Stimulated activated CD8-positive, alpha-beta memory T cell treated with anti-CD3 and anti-CD28 coated beads, Interleukin-15, amount 100 ng/mL, for 1 hour (primary cell): ENCODE measurements at places on chromosomes 1 and 21.

- DNase-seq: no peak
These were observed 35.5 kb downstream of the ITGB3BP start for GRCh38 chr1:63487336-63488065.

DNA sequence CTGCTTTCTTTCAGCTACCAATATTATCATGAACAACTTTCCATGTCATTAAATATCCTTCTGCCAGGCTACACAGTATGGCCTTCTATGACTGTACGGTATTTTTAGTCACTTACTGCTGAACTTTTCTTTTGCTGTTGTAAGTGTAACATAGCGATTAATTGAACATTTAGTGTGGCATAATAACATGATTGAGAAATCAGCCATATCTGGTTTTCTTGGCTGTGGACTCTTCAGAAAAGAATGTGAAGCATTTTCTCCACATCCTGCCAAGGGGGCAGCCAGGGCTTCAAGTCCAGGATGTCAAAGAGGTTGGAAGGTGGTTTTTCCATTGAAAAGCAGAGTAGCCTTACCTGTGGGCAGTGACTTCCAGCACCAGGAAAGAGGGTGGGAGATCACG is 8.8 kb upstream of the AHCYL1 start:
- DNase-seq: no peak

DNA sequence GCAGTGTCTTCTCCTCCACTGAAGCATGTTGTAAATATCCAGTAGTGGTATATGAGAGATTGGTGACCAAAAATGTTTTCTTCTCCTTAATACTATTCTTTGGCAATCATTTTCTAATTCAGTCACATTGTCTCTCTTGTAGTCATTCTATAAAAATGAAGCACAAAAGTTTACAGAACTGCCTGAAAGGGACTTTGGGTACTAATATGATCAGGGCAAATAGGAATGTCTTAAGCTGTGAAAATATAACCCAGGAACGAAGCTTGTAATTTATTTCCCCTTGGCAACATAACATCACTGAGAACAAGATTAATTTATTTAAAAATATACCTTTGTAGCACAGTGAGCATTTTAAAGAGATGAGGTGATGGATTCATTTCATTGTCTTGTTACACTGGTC is 4.9 kb downstream of the B3GALT2 start:
- DNase-seq: no peak

DNA sequence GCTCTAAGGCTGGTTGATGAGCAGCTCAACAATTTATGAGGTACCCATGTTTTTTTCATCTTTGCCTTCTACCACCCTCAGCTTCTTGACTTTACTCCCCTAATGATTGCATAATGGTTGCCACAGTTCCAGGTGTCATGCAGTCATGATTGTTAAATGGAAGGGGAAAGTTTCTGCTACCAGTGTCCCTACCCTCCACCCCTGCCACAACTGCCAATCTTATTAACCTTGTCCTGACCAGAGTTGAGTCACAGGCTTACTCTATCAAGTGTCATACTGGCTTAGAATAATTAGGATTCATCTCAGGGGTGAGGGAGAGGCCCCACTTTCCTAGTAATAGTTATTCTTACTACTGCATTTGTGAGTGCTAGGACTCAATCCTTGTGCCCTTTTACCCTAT is 7.9 kb upstream of the FUBP1 start:
- DNase-seq: no peak

GRCh38 chr1:1783320-1783719 is 5.0 kb upstream of the NADK start:
- no peak for DNase-seq

DNA sequence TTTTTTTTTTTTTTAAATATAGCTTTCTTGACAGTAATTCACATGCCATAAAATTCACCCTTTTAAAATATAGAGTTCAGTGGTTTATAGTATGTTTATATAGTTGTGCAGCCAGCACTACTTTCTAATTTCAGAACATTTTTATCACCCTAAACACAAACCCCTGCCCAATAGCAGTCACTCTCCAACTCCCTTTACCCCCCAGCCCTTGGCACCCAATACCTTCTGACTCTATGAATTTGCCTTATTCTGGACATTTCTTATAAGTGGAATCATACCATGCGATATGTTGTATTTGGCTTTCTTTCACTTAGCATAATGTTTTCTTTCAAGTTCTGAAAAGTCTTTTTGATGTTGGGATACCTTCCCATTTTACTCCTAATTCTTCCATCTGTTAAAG is 42.5 kb upstream of the NEXN start:
- no peak for DNase-seq

GRCh38 chr1:231226156-231226555 is 14.9 kb upstream of the GNPAT start:
- no peak for DNase-seq

DNA sequence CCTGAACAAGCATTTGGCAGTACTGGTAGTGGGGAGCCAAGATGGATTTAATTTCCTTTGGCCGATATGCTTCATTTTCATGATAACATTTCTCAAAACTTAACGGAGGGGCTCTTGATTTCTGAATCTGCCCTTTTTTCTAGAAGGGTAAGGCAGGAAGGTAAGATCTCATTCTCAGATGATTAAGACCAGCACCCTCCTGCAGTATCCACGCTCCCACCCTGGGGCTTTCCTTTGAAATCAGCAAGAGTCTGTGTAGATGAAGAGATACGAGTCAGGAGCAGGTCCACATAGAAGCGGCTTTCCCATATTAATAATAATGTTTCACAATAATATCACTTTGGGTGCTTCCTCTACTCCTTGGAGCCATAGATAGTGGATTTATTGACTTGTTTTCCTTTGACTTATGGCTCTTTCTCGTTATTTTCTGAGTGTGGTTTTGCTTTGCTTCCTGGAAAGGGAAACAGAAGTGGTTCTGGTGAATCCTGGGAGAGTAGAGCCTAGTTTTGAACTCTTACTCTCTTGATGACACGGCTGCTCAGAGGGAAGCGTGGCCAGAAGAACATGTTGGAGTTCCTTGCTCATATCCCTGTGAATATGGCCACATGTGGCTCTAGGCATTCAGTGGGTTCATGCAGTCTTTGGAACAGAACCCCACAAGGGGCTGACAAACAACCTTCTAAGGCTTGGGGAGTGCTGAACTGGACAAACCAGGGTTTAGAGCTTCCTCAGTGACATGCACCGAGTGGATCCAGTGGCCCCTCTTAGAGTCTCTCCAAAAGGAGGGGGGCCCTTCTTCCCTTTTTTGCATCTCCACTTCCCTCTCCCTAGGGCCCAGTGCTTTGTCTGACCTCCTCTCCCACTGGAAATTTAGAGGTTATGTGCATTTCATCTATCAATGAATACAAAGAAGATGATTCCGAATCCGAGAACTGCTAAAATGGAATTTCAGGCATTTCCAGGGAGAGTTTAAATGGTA is 195.7 kb downstream of the DYRK1A start:
- DNase-seq: no peak

GRCh38 chr1:168234846-168235547 is 9.2 kb downstream of the SFT2D2 start:
- DNase-seq: no peak

DNA sequence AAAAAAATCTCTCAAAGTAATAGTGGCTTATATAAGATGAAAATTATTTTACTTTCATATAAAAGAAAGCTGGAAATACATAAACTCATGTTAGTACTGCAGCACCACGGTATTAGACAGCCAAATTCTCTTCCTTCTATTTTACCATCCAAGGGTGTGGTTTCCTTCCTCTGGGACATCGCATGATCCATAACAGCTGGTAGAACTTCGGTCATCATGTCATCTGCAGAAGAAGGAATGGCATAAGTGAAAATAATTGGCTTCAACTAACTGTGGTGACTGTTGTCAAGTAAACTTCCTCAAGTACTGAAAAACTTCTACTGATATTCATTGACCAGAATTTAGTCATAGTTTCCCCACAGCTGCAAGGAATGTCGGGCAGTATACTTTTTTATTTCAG is 28.3 kb upstream of the IFI44L start:
- no peak for DNase-seq

DNA sequence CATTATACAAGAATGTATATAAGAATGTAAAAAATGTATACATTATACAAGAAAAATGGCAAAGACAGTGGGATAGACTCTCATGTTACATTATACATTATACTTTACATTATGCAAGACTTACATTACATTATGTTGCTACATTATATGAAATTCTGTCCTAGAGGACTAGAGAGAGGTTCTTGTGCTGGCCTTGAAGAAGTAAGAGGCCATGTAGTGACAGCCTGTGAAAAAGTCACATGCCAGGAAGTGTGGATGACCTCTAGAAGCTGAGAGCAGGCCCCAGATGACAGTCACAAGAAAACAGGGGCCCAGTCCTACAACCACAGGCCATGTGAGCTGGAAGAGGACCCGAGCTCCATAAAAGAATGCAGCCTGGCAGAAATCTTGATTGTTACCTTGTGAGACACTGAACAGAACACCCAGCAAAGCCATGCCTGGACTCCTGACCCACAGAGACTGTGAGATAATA is 30.5 kb upstream of the AHCYL1 start:
- DNase-seq: no peak

DNA sequence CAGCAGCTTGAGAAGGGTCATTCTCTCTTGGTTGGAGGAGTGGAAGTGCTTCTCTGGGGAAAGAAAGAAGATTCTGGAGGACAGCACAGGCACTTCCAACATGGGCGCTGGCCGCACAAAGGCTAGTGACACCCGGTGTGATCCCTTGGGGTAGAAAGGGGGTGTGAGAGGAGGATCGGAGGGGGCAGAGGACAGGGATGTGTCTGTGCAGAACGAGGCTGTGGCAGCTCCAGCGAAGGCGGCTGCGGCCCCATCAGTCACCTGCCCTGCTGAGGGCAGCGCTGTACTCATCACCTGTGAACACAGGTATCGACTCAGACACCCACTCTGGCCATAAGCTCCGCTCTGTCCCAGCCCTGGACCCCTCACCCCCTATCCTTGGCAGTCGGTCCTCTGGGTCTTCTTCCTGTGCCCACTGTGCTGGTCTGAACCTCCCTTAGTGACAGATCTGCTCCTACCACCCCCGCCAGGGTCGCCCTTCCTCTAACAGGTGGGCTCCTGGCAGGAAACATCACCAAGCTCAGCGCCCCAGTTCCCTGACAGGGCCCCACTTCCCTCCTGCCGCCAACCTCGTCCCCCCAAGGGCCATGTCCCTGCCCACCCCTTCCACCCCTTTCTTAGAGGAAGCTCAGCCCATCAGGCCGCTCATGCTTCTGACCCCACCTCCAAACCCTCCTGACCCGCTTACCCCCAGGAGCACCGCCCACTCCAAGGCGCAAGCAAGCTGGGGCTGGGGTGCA is 20.1 kb downstream of the TP73 start:
- no peak for DNase-seq

DNA sequence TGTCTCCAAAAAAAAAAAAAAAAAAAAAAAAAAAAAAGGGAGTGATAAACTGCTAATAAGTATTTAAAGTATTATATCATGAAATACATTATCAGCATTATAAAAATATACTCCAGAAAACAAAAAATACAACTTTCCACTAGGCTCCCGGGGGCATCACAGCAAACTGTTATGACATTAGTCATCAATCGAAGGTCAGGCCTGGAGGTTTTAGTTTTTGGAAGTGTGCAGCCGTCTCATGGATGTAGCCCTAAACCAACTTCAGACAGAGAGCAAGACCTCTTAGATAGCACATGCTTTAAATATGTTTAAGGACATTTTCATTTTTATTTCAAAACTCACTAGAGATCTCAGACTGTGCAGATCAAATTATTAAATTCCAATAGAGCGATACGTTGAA is 106.3 kb downstream of the RERE start:
- no peak for DNase-seq

GRCh38 chr1:23421753-23422240 is 2.8 kb downstream of the TCEA3 start:
- DNase-seq: no peak

- no peak for DNase-seq
These were observed 35.9 kb downstream of the ST3GAL3 start for GRCh38 chr1:43743206-43743605.

- no peak for DNase-seq
These were observed 2.6 kb downstream of the NME7 start for GRCh38 chr1:169364948-169365347.

- no peak for DNase-seq
These were observed 52.9 kb downstream of the MPZL1 start for GRCh38 chr1:167774710-167775109.

- no peak for DNase-seq
These were observed 211.9 kb downstream of the AKT3 start for GRCh38 chr1:243638186-243638585.

DNA sequence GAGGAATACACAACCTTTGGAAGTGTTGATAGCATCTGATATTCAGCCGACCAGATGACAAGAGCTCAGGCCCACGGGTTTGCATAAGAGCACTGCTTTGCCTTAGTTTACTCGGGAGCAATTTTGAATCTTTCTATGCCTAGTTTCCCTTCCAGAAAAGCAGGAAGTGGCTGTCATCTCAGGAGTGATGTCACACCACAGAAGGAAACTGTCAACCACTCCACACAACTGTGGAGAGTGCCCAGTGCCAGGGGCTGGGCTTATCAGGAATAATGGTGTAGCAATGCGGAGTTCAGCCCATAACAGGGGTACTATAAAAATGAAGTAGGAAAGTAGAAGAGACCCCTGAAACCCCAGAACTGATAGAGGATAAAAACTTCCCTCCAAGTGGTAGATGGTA is 28.4 kb downstream of the NTPCR start:
- DNase-seq: no peak

DNA sequence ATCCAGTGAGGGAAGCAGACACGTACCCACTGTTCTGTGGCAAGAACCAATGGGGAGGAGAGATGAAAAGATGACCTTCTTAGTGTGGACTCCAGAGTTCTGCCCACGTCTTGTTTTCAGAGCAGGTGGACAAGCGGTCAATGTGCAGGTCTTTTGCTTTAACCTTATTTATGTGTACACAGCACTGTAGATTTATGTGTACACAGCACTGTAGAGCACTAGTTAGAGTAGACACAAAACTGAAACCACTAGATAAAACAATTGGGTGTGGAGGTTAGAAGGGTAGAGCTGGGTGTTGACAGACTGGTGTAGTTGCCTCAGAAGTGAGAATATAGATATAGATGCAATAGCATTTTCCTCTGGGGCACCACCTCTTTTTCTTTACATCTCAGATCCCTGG is 150.0 kb downstream of the MAGI3 start:
- DNase-seq: no peak

- no peak for DNase-seq
These were observed 6.0 kb upstream of the AGPAT3 start for GRCh38 chr21:43858806-43859648.

DNA sequence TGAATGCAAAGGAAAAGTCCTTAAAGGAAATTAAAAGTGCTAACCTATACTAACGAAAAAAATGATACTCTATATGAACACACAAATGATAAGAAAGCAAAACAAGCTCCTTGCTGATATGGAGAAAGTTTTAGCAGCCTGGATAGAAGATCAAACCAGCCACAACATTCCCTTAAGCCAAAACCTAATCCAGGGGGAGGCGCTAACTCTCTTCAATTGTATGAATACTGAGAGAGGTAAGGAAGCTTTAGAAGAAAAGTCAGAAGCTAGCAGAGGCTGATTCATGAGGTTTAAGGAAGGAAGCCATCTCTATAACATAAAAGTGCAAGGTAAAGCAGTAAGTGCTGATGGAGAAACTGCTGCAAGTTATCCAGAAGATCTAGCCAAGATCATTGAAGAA is 3.4 kb downstream of the KRTAP23-1 start:
- no peak for DNase-seq

- no peak for DNase-seq
These were observed 6.0 kb upstream of the CD2 start for GRCh38 chr1:116748272-116748671.
